Stimulated activated CD4-positive, alpha-beta T cell treated with anti-CD3 and anti-CD28 coated beads, Interleukin-15, amount 100 ng/mL, for 1 hour (primary cell): ENCODE measurements at places on chromosomes 5 and 9.

- no peak for DNase-seq
Measured at GRCh38 chr5:170892196-170892595, 30.4 kb downstream of the RANBP17 start.

GRCh38 chr5:151528996-151529395 lies 62.1 kb downstream of the FAT2 start:
- DNase-seq: no peak

GRCh38 chr5:110106750-110107149 lies 417.0 kb downstream of the MAN2A1 start:
- DNase-seq: no peak

DNA sequence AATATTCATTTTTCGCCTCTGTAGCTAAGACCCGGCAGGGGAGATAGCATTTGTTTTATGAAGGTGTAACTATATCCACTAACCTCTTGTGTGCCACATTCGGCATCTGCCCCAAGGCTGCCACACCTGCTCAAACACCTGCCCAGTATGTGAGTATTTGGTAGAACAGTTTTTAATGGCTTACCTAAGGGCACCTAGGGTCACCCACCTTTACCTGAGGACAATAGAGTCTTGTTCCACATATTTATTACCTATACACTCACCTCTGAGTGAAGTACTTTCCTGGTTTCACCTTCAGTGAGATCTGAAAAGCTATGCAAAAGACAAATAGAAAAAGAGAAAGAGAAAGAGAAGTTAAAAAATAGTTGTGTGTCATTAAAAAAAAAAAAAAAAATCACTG lies 68.0 kb upstream of the PIP5K1B start:
- DNase-seq: no peak

DNA sequence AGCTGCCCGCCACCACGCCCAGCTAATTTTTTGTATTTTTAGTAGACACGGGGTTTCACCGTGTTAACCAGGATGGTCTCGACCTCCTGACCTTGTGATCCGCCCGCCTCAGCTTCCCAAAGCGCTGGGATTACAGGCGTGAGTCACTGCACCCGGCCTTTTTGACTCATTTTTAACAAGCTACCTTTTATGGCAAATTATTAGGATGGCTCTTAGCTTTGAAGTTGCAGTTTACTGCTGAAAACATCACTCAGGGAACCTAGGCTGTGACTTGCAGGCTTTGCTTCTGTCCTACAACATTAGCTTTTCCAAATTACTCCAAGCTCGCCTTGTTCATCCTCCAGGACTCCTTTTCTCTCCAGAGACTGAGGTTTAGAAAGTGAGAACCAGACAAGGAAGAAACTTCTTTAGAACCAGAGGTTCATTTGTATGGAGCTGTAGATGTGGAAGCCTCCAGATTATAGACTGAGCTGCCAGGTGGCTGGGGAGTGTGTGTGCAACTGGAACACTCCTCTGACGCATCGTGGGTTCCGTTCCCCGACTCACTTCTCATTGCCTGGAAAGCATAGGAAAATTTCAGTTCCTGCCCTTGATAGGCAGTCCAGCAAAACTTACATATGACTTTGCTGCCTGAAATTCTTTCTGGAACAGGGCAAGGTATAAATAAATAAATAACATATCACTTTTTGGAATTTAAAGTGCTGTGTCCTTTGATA lies 23.8 kb upstream of the SPTAN1 start:
- no peak for DNase-seq

DNA sequence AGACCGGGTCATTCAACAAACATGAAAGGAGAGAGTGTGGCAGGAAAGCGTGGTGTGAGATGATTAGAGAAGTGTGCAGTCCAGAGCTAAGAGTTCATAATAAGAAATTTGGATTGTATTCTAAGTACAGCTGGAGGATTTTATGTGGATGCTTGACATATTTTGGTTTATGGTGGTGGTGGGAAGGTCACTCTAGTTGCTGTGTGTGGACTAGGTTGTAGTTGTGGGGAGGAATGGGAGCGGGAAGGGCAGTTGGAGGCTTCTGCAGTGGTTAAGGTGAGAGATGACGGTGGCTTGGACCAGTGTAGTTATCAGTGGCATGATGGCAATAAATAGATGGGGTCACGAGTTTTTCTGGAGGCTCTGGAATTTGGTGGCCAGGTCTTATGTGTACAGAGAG lies 45.7 kb upstream of the GPR151 start:
- no peak for DNase-seq

GRCh38 chr5:5816960-5817359 lies 394.5 kb downstream of the ICE1 start:
- DNase-seq: no peak

DNA sequence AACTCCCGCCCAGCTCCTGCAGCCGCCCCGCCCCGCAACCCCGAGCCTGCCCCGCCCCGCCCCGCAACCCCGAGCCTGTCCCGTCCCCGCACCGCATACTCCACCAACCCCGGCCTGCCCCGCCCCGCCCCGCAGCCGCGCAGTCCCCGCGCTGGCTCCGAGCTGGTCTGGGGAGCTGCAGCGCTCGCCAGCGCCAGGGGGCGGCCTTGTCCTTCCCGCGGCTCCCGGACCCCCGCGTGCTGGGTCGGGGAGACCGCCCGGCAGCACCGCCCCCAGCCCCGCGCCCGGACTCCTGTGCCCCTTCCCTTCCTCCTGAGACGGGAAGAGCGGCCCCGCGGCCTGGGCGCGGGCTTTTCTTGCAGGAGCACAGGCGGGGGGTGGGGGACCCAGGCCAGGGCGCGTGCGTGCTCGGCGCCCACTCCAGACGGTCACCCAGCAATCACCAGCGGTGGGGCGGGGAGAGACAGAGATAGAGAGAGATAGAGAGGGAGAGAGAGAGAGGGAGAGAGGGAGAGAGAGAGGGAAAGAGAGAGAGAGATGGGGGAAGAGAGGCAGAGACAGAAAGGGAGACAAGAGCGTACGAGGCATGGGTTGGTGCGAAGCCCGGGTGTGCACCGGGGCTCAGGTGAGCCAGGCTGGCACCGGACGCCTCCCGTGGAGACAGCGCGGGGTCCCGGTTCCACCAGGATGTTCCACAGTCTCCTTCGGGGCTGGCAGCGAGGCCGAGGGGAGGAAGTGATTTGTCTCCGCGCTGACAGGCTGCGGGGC lies 14.7 kb upstream of the TMEM250 start:
- DNase-seq: no peak

- DNase-seq: no peak
Measured at GRCh38 chr5:126937771-126938170, 92.6 kb downstream of the MARCHF3 start.

DNA sequence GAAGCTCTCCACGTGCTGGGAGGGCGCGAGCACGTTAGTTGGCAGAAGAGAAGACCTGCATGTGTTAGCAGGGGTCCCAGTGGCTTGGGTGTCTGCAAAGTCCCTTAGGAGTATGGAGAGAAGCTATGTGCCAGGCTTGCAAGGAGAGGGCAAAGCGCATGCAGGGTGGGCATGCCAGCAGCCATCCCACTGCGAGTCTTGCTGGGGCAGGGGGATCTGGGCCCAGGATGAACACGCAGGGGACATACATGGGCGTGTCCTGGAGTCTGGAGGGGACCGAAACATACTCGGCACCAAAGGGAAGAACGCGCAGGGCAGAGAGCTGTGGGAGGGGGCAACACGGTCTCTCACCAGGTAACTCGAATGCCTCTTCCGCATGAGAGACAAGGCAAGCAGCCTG lies 43.6 kb upstream of the IPPK start:
- no peak for DNase-seq

- no peak for DNase-seq
Measured at GRCh38 chr9:110364451-110364850, 26.8 kb upstream of the TXNDC8 start.

DNA sequence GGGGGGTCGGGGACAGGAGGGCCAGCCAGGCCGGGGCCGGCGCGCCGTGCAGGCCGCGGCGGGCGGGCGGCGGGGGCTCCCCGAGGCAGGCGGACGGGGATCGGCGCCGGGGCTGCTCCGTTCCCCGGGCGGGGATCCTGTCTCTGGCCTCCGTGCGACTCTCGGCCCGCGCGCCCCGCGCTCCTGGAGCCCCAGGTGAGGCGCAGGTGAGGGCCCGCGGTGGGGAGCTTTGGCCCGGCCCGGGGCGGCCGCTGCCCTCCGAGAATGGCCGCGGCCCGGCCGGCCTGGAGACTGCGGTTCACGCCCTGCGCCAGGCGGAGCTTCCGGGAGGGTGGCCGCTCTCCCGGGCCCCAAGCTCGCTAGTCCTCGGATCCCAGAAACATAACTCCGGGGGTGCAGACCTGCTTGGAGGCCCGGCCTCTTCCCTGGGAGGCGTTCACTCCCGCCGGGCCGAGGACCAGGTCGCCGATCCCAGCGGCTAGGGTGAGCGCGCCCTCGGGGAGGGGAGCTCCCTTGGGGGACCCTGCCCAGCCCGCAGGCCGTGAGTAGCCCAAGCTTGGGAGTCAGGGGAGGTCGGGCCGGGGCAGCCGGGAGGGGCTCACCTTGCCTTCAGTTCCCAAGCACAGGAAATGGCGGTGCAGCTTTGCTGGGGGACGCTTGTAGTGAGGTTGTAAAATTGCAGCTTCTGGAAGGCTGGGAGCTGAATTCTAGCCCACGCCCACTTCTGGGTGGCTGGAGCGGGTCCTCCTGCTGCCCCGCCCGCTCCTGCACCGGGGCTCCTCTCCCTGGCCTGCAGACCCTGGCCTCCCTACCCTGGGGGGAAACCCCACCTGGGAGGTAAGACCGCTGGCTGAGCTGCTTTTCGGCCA lies 723 bp downstream of the PPP1R26 start:
- no peak for DNase-seq

GRCh38 chr9:93096811-93097382 lies 880 bp downstream of the CARD19 start:
- no peak for DNase-seq

DNA sequence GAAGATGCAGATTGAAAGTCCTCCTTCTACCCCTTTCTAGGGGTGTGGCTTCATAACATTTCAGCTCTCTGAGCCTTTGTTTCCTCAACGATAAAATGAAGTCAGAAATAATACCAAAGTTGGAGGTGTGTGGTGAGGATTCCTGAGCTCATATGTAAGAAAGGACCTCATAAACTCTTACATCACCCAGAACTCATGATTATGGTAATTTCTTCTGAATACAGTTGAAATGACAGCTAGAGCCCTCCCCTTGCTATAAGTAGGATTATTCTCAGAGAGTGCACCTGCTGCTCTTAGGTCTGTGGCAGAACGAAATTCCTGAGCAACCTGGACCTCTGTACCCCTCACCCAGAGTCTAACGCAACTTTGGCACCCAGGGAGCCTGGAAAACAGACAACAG lies 291.4 kb upstream of the KLF4 start:
- no peak for DNase-seq

- DNase-seq: no peak
Measured at GRCh38 chr5:41392016-41392415, 118.4 kb downstream of the PLCXD3 start.

GRCh38 chr5:58452566-58453258 lies 7.2 kb downstream of the PLK2 start:
- DNase-seq: no peak

GRCh38 chr9:78865737-78866136 lies 568.8 kb downstream of the PSAT1 start:
- DNase-seq: no peak

DNA sequence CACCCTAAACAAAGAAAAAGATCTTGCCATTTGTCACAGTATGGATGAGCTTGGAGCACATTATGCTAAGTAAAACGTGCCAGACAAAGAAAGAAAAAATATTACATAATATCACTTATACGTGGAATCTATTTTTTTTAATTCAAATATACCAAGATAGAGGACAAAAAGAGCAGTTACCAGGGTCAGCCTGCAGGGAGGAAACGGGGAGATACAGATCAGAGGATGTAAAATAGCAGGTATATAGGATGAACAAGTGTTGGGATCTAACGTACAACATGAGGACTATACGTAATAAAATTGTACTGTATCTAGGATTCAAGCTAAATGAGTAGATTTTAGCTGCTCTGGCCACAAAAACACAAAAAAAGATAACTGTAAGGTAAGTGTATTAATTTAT lies 247.5 kb downstream of the TMEM161B start:
- DNase-seq: no peak

DNA sequence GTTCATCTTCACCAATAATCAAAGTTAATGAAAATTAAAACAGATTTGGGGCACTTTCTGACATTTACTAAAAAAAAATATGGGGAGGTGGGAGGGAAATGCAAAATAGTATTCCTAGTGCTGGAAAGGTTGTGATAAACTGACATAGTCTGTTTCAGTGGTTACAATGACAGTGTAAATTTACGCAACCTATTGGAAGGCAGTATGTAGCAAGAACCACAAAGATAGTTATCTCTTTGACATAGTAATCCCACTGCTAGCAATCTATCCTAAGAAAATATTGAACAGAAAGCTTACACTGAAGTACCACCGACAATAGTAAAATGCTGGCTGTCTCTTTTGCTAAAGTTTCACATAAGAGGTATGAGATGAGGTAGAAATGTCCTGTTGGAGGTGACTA lies 15.1 kb upstream of the EPB41L4B start:
- no peak for DNase-seq

DNA sequence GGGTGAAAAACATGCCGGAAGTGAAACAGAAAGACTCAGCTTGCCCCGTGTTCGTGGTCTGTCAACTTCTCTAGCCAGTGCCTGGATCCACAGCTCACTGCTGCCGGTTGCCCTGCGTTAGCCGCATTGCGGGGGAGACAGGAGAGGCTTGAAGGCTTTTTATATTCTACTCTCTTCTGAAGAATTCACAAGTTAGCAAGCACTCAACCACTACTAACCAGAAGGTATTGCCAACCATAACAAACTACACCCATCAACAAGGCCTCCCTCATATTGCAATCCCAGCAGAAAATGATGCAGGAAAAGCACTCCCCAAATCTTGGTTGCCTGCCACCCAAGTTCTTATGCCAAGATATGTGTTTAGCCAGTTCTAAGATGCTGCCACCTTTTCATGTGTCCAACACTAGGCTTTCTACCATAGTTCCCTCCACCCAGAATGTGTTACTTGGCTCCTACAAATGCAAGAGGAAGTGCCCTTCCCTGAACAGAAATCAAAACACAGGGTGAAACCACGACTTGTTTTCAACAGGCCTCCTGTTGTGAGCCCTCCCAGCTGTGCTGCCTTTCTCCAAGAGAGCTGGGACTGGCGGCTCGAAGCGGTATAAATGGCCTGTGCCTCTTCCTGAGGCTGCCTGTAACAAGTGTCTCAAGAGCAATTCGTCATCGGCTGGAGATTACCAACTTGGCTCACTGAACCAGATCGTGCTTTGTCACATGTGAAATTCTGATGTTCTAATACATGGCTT lies 129.0 kb downstream of the SNX18 start:
- DNase-seq: peak; percentile 6

GRCh38 chr5:51604324-51604723 lies 221.1 kb downstream of the ISL1 start:
- no peak for DNase-seq
